ENCODE measurements at places on chromosomes 7 and 10.

DNA sequence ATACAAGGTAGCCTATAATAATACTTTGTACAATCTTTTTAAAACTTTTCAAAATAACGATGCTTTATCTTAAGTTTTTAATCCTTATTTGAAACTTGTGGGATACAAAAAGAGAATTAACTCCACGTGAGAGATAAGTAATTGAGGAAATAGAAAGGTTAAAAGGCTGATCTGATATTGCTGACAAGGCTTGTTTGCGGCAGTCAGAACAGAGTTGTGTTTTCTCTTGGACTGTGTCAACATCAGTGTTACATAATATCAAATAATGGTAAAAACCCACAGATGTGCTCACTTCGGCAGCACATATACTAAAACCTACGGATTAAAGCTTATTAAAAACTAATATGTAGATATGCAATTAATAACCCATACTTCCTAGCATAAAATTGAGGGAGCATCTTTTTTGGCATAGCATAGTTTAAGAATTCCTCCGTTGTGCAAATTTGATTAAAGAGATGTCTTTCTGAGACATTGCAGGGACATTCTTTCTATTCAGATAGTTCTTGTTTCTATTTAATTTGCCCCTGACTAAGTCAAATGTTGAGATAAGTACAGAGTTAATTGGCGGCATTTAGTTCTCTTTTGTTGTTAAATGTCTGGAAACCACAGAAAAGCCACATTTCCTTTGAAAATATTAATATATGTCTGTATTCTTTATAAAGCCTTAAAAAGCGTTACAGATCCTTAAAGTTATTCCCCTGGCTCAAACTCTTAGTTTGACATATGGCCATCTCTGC, 63.3 kb downstream of the FAM185A start:
- no peak for DNase-seq

- no peak for DNase-seq
Observed at GRCh38 chr7:46383605-46384004, 462.5 kb upstream of the IGFBP3 start.

DNA sequence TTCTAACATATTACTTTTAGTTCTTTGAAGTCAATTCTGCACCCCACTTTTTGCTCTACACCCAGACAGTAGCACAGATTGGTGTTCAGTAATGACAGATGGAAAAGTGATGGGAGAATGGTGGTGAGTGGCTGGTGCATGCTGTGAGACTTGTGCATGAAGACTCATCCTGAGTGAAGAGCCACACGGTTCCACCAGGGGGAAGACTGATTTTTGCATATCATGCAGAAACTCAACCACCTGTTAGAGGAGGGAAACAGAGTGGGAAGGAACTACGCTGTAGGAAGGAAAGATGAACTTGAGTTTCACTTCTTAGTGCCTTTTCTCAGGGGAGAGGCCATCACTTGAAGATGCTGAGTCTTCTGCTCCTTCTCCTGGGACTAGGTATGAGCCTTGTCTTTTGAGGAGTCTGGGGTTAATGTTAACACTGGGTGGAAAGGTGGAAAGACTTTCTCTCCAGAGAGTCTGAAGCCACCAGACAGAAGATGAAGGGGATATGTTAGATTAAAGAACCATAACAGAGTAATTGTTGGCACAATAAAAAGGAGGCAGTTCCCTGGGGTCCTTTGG, 9.3 kb upstream of the PRSS1 start:
- no peak for DNase-seq

DNA sequence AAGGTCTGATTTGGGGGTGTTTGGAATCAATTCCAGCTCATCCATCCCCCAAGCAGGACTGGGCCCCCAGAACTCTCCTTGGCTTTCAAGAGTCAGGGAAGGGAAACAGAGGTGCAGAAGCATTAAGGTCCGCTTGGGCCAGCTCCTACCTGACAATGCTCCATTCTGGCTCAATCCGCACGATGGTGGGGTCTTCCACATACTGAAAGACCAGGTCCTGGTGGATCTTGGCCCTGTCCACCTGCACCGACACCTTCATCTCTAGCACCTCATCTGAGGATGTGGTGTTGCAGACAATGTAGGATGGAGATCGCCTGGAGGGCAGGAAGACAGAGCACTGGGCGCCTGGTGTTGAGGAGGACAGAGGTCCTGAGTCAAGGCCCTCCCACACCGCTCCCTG, 391.1 kb downstream of the PLXNA4 start:
- no peak for DNase-seq

DNA sequence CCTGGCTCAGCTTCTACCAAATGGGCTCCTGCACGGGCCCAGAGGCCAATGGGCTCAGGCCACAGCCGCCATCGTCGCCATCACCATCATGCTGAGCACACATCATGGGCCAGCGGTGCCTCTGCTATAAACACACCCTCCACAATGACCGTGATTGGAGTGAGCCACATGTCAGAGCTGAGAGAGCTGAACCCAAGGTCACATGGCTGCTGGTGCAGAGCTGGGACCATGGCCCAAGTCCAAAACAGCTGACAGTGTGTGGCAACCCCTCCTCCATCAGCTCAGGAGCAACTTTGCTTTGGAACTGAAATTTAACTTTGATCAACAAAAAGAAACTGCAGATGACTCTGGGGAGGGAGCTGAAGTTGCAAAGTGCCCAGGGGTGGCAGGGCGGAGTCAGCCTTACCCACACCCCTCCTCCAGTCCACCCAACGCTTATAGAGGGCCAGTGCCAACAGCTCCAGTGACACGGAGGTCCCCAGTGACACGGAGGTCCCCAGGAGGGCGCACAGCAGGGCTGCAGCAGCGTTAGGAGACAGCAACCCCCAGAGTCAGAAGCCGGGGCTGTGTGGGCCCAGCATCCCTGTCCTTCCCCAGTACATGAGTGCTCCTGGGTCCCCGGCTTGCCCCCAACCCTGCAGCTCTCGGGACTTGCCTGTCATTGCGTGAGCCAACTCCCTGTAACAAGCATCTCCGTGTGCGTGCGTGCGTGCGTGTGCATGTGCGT, 249.6 kb downstream of the ELFN1 start:
- DNase-seq, result no peak

GRCh38 chr10:119104654-119105015, 722 bp downstream of the DENND10 start:
- no peak for DNase-seq

DNA sequence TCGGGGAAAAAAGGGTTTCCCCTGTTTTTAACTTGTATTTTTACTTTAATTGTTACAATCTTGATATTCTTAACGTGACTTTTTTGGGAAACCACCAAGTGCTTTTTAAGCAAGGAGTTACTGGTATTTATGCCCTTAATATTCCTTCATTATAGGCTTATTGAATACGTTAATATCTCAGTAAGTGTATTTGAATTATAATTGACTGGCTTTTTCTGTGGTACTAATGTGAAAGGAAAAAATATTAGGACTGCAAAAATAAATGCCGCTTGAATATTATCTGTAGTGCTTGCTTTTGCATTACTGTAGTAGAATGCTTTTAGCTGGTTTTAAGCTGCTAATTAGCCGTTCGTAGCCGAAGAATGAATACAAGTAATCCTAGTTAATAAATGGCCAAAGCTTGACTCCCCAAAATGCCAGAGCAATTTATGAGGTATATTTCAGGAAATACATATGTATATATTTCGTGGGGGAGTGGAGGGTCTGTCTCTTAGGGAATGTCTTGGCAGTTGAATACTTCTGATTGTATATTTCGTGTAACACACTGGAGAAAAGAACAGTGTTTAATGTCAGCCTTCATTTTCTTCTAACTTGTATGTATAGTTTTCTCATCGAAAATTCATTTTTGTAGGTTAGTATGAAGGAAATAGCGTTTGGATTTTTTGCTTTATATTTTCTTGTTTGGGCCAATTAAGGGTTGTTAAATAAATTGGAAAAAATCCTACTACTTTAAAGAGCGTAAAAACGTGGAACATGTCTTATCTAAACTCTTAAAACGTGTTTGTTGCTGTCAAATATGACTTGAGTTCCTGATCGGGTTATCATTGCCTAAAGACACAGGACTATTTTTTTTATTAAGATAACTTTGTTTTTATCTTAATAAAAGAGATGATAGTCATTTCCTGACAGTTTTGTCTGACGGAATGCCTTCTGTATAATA, 1.5 kb downstream of the PDCD4 start:
- DNase-seq, result no peak

GRCh38 chr10:49287689-49288340, 11.2 kb upstream of the C10orf71 start:
- no peak for DNase-seq
